ENCODE measurements at places on chromosomes 5 and 9. TPM values are rescaled to one million over a fixed set of nuclear protein-coding genes. Genes with fewer than 3 reads are reported as not detected.

DNA sequence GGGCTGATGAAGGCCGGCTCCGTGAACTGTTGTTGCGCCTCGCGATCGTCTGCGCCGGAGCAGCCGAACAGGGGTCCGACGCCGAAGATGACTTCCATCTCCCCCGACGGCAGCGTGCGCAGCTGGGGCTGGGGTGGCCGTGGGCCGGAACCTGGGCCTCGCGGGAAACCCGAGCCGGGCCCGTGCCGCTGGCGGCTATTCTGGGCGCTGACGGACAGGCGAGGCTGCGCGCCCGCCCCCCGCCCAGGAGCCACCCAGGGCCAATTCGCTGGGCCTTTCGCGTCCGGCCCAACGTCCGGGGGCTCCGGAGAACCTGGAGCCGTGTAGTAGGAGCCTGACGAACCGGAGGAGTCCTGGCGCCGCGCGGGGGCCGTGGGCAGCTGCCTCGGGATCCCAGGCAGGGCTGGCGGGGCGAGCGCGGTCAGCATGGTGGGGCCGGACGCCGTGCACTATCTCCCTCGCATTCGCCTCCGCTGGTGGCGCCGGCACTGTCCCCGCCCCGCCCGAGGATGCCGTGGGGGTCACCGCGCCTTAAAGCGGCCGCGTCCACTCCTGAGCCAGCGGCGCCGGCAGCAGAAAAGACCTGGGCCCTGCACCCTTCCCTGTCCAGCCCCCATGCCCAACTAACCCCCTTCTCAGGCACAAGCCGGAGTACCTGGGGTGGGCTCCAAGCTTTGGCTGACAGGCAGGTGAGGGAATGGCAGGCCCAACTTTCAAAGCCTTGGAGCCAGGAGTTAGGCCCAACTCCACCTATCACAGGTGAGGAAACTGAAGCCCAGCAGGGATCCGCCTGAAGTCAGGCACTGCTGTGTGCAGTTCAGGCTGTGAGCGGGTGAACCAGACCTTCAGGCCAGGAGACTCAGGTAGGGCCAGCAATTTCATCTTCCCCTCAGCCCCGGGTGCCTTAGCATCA, at the start of gene PROB1:
Gene PROB1, minus strand, starts transcription at position 451 of the 913 bp plus-strand sequence. Its CDS starts 23 bp downstream, at position 428.
- no peak for DNase-seq
- no peaks in the 10 kb centered on the region for H3K36me3 ChIP-seq
- H3K4me1 ChIP-seq: peaks cover 18% of the 10 kb centered on the region
- no peak within 1 kb of the TSS for H3K27ac ChIP-seq
- H3K4me3 ChIP-seq: peak within 1 kb of the TSS; percentile 50
- peaks cover 34% of the 10 kb centered on the region for H3K27me3 ChIP-seq

GRCh38 chr5:96377167-96377566, 55.9 kb downstream of the PCSK1 start:
- H3K4me1 ChIP-seq: no peaks in the 10 kb centered on the region
- no peaks in the 10 kb centered on the region for H3K36me3 ChIP-seq
- H3K27ac ChIP-seq: no peak overlapping the region
- DNase-seq: no peak
- no peaks in the 10 kb centered on the region for H3K27me3 ChIP-seq

The FAM78A gene
- total RNA-seq: 3.1 TPM

The ARL10 gene
- total RNA-seq: 6.7 TPM
